ENCODE measurements at places on chromosomes 1 and 21. TPM values are rescaled to one million over a fixed set of nuclear protein-coding genes. Genes with fewer than 3 reads are reported as not detected.
A peak's percentile ranks its signal among the peaks of the same experiment; 100 is the strongest.

DNA sequence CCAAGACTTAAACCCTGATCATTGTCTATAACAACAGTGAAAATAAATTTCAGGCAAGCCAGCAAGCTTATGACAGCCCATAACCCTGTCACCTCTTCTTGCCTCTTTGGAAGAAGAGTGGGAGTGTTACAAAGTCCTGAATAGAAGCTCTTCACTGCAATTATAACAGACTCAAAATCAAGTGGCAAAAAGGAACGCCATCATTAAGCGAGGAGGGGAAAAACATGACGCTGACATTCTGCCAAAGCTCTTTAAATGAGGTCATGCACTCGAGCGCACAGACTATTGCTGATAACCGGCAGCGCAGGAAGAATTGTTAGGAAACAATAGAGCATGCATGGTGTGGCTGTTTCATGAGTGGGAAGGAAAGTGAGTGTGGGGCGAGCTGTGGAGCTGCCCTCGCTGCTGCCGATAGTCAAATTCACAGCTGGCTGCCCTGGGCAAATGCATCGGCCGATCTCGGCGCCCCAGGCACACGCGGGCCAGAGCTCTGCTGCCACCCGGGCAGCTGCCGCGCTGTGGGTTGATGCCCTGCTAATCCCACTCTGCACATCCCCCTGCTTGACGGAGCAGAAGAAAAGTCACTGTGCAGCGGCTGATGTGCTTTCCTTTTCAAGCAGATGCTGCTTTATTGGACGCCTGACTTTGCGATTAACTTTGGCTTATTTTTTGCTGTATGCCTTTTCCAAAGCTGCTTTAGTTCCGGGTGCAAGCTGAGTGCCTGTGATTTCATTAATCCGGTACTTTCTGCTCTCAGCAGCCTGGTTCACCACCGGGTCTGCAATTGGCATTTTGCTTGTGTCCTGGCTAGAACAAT is 102.4 kb upstream of the ST6GALNAC5 start:
- no peak for DNase-seq

IL20 gene
- total RNA-seq, result not detected

SLC1A7 gene
- 1.1 TPM for total RNA-seq

PALMD gene
- 254 TPM for total RNA-seq

- DNase-seq, result no peak
These were observed 16.7 kb downstream of the USP48 start for GRCh38 chr1:21766210-21766609.

SH3D21 gene
- total RNA-seq, result 0.53 TPM

DNA sequence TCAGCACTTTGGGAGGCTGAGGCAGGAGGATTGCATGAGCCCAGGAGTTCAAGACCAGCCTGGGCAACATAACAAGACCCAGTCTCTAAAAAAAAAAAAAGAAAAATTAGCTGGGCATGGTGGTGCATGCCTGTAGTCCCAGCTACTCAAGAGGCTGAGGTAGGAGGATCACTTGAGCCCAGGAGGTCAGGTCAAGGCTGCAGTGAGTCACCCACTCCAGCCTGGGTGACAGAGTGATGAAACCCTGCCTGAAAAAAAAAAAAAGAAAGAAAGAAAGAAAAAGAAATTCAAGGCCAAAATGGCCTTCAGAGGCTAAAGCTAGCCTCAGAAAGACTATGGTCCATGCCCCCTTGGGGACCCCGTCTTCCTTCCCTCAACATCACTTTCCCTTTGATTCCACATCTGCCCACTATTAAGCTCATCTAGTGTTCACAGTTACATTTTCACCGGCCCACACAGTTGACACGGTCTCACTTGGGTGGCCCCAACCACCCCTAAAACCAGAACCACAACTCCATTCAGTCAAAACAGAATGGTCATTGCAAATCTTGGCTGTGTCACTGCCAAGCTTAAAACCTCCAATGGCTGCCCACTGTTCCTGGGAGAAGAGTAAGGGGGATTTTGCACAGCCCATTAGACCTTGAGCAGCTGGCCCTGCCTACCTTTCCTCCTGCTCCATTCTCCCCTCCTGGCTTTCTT is 2.1 kb upstream of the CAPN8 start:
- no peak for DNase-seq

RGL1 gene
- total RNA-seq, result 4.9 TPM

GRCh38 chr1:186828611-186829454 is at the start of gene PLA2G4A:
TSS of gene PLA2G4A (plus strand) at chr1:186828949. CDS start at chr1:186854355, 25,406 bp downstream.
- peak; percentile 23 for DNase-seq

MYBPH gene
- total RNA-seq, result 62.1 TPM

DNA sequence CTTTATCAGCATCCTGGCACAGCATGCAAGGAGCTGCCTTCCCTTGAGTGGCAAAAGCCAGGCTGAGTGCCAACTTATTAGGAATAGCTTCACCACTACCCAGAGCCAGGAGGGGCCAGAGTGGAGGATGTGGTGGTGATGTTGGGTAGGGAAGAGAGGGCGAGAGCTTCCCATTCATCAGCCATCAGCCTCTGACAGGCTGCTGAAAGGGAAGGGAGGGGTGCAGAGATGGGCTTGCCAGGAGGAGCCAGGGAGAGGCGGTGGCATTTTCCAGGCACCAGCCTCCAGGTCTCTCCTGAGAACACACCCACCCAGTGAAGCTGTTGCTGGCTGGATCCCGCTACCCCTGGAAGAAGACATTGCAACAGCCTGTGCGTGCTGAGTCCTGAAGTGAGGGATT is 168.5 kb downstream of the ACTL8 start:
- DNase-seq, result no peak

DNA sequence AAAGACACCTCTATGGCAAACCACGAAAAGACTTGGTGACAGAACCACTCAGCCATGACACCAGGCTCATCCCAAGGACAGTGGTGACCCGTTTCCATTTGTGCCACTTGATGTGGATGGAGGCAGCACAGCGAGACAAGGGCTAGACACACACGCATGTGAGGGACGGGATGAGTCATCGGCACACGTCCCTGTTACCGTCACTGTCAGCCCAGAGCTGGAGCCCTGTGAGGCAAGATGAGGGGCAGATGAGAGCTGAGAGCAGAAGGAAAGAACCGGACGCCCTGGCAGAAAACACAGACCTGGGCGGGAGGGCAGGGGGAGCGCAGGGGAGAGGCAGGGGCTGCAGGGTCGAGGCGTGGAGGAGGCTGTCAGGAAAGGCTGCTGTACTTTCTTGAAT is 57.8 kb downstream of the SIK1 start:
- peak; percentile 46 for DNase-seq

DNA sequence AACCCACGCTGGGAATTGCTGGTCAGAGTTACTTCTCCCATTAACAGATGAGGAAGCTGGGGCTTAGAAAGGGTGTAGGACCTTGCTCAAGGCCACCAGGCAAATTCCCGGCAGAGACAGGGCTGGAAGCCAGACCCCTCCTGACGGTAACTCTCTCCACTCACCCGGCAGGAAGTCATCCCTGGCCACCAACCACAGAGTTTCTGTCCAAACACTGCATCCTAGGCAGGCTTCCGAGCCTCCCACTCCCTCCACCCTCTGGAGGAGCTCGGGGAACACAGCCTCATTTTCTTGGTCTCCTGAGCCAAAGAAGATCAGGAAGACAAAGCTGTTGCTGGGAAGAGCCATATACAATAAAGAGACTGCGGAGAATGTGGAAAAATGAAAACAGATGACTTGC is 25.0 kb upstream of the ZNF436 start:
- peak; percentile 74 for DNase-seq

DNA sequence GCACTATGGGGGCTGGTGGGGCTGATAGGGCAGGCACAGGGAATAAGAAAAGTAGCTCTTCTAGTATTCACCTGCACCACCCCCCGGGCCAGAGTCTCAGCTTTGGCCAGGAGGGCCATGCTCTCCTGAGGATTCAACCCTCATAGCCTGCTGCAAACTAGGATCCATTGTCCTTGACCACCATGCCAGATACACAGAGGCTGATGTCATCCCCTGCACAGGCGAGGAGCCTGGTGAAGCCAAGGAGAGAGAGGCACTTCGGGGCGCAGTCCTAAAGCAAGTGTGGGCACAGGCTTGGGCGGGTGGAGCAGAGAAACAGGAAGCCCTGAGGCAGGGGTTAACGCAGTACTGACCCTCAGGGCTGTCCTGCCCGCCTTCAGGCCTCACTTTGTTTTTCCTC is 29.5 kb downstream of the TMEM53 start:
- DNase-seq, result no peak

DNA sequence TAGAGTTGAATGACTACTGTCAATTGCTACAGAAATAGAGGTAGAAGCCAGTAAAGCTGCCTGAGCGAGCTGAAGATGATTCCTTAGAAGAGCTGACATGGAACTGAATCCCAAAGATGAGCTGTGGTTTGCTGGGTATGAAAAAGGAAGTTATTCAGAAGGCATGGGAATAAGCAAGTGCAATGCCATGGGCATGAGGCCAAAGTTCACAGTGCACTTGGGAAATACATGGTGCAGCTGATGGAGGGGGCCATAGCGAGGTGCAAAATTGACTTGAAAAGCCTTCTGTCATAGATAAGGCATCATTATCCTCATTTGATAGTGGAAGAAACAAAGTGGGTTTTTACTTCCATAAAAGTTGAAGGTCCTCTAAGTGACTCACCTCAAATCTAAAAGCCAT is 88.6 kb downstream of the NEK7 start:
- no peak for DNase-seq

GRCh38 chr1:112026016-112026415 is 36.5 kb upstream of the KCND3 start:
- no peak for DNase-seq

- DNase-seq, result peak; percentile 66
These were observed 34.7 kb downstream of the TOMM20 start for GRCh38 chr1:235093696-235094592.

DNA sequence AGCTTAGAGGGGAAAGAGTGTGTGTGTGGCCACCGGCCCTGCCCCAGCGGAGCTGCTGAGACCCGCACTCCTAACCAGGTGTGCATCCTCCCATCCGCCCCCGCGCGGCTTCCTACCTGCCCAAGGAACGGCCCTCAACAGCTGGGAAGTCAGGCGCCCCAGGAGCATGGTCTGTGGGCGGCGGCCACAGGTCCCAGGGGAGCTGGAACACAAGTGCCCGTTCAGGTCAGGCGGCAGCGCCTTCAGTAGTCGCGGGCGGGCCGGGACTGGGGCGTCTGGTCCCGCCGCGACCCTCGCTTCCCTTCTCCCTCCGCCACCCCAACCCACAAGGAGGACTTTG is 448 bp downstream of the AURKAIP1 start:
- no peak for DNase-seq

DNA sequence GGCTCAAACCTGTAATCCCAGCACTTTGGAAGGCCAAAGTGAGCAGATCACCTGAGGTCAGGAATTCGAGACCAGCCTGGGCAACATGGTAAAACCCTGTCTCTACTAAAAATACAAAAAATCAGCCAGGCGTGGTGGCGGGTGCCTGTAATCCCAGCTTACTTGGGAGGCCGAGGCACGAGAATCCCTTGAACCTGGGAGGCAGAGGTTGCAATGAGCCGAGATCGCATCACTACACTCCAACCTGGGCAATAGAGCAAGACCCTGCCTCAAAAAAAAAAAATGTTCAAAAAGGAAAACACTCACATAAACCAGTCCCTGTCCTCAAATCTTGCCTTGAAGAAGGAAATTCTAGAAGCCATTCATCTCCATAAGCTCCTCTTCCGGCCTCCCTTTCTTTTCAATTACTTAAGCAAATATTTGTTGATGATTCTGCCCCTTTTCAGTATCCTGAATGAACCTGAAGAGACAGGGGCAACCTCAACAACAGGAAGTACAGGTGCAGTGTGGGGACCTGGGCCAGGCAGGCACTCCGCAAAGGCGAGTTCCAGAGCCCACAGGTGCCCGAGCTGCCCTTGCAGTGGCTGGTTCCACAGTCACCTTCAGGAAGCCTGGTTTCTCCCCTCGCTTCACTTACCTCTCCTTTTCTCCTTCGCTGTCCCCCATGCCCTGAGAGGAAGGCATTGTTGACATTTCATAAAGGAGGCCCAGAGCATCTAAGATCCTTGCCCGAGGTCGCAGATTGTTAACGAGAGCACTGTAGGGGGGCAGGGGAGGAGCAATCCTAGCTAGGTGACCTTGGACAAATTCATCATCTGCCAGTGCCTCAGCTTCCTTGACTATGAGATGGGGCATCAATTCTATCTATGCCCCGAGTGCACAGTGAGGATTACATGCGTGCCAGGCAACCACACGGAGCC is 8.9 kb upstream of the LEFTY1 start:
- no peak for DNase-seq

DNA sequence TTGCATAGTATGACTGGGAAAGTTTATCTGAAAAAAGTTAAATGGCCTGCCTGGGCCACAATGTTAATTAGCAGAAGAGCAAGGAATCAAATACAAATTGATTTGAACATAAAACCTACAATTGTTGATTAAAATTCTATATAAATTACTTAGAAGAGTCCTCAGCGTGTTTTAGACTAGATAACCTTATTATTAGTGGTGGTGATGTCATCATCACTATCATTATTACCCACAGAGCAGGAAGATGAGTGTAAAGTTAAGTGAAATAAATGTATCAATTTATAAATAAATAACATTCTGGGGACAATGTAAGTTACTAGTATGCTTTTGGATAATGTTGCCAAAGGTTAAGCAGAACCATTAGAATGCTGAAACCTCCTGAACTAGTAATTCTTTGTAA is 46.1 kb downstream of the RBM11 start:
- no peak for DNase-seq

- no peak for DNase-seq
These were observed 36.0 kb downstream of the AHDC1 start for GRCh38 chr1:27567971-27568299.
